ENCODE measurements at places on chromosomes 3 and 15.

DNA sequence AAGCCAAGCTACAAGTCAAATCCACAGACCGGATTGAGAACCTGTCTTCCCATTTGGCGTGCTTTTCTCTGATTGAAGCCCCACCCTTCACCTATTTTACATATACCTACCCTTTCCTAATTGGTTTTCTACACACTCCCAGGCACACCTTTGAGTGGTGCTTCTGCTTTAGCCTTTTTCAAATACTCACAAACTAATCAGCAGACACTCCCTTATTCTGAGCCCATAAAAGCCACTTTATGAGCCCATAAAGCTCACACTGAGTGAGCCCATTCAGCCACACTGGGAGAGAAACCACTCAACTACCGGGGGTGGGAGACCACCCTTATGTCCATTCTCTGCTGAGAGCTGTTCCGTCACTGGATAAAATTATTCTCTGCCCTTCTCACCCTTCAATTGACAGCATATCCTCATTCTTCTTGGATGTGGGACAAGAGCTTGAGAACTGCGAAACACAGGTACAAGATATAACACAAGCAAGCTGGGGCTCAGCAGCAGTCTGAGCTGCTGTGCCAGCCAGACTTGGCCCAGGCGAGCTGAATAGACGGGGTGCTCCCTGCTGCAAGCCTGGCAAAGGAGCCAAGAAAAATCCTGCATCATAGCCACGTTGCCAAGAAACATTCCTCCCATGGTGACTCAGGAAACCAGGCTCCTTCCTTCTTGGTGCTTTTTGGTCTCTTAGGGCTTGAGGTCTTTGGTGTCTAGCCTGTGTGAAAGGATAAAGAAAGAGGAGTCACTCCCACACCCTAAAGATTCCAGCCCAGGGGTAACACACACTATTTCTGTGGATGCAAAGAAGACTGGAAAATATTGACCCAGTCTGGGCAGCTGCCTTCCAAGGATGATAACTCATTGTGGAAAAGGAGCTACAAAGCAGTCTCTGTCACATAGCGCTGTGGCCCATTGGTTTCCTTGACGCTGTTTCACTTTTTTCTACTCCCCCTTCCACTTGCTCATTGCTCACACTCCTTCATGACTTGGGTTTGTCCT is 609.7 kb downstream of the MCTP2 start:
- no peak for DNase-seq

DNA sequence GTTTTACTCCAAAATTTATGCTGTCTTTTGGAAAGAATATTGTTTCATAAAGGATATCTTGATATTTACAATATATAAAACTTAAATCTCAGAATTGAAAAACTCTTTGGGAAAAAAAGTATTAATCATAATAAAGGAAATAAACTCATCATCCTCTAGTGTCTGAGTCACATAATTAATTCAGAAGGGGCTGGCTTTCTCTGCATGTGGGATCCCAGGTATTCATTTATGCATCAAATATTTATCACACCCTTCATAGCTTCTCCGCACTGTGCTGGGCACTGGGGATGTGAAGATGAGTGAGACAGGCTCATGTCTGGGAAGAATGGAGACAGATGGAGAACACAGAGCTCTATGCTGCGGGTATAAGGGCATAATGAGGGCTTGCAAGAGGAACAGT is 65.6 kb downstream of the CCNL1 start:
- no peak for DNase-seq

- DNase-seq: no peak
Observed at GRCh38 chr3:1288805-1289494, 196.1 kb downstream of the CNTN6 start.

DNA sequence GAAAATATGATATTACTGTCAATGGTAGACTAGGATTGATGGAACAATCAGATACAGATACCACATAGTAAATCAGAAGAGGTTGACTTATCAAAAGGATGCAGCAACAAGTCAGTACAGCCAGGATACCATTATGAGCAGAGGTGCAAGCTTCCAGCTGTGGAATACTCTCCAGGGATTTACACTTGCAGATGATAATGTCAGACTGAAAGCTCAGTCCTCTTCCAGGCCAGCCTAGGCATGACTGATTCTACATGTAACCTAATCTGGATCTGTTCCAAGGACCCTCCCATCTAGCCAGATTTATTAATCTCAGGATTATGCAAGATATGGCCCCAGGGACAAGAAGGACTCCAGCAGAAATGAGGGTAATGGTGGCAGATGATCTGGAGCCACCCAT is 8.2 kb downstream of the FILIP1L start:
- DNase-seq: no peak

DNA sequence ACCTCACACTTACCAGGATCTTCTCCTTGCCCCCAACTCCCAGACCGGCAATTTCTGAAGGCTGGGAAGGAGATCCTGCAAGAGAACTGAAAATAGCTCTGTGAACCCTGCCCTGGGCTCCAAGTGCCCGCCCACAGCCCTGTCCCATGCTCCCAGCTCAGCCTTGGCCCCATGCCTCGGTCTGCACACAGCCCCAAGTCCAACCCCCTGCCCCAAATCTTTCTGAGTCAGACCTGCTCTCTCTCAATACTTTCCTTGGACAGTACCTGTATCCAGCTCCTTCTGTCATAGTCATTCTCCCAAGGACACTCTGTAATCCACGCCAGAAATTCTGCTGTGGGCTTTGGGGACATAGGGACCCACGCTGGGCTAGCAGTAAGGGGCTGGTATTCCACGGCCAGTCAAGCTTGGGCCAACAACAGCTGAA is 6.3 kb upstream of the SMAD3 start:
- DNase-seq: no peak

DNA sequence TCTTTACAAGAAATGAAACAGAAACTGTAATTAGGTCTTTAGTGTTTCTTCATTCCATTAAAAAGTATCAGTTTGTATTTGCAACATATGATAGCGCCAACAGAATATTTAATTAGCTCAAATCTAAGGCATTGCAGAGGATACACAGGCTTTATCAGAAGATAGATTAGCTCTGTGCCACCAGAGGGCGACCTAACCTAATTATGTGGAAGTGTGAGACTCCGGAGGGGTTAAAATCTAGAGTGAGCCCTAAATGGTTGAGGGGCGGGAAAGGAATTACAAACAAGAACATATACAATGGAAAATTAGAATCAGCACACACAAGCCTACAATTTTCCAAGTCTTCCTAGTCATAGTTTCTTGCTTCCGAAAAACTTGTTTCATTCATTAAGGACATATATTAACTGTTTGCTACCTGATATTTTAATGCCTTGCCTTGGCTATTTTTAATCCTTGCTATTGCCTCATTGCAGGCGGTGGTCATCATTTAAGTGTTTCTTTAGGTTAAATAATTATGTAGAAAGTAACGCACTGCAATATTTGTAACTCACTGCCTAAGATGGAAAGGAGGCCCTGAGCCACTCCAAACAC is 18.0 kb upstream of the RYR3 start:
- no peak for DNase-seq

GRCh38 chr3:172466553-172467130 is 18.4 kb upstream of the GHSR start:
- DNase-seq: no peak

- no peak for DNase-seq
Observed at GRCh38 chr15:80031841-80032240, 27.6 kb upstream of the ZFAND6 start.

DNA sequence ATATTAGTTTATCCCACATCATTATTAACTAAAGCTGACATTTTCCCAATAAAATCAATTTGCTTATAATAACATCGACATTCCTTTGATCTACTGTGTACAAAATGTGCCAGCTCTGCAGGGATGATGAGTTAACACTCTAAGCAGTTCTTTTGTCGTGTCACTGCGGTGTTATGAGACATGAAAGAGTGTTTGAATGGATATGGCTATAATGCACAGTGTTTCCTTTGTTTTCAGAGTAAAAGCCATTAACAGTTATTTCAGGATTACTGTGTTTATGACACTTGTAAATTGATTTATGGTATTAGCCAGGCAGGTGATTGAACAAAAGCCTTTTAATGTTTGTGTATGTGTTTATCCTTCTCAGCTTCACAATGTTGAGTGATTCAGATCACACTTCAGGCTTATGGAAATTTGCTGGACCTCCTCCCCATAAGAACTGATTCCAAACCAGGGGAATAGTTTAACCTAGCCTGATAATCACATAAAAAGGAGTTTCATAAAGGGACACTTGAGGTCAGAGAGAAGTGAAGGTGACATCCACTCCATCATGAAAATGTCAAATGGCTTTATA is 115.7 kb downstream of the CHL1 start:
- DNase-seq: no peak

DNA sequence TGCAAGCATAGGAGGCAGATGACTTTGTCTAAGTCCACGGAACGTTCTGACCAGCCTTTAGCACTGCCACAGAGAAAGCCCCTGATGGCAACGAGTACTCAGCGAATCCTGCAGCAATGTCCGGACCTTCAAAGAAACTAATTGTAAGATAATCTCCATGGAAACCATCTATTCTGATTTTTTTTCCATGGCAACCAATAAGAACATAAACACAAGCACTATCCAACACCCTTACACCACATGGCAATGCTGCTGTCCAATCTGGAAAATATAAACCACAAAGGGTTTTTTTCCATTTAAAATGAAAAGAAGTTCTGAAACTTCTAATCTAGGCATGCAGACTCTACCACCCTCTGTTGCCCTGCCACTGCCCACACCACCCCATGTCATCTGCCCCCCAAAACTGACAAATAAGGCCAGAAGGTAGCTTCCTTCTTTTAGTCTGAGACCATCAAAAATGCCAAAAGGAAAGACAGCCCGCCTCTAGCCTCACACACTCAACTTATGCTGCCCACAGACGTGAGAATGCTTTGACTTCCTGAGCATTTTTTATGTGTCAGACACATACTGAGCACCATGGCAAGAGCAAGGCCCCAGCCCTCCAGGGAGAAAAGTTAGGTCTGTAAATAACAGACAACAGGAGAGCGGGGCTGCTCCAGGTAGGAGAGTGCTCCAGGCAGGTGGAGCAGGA is 44.5 kb downstream of the POC1A start:
- no peak for DNase-seq

DNA sequence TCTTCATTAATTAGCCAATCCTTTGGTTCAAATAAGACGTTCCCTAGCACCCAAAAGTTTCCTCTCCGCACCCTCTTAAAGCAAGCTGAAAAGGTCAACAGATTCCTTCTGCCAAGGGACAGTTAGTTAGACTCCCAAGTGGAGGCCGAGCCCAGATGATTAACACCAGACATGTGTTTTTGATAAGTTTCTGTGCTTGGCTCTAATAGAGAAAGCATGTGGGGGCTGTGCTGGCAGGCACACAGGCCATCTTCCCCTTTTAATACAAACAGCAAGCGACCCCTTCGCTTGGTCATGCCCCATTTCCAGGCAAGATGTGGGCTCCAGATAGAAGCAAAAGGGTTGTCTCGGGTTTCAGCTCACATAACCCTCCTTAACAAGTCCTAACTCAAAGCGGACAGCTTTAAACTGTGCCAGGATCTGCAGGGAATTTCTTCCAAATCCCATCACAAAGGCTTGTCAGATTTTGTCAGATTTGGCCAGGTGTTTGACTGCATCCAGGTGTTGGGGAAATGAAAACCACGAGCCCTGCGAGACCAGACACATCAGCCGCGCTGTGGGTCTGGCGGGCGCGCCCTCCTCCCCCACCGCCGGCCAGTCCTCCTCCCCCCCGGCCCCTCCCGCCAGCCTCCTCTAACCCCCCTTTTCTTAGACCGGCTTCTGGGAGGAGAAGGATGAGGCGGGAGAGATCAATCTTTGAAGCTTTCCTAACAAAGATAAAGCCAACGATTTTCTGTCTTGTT is 3.3 kb downstream of the HES1 start:
- no peak for DNase-seq

GRCh38 chr3:66497985-66498671 is 2.7 kb downstream of the LRIG1 start:
- no peak for DNase-seq

- DNase-seq: no peak
Observed at GRCh38 chr3:142026333-142026732, 123.0 kb downstream of the TFDP2 start.

GRCh38 chr3:46453526-46454208 is 11.0 kb downstream of the LTF start:
- no peak for DNase-seq

DNA sequence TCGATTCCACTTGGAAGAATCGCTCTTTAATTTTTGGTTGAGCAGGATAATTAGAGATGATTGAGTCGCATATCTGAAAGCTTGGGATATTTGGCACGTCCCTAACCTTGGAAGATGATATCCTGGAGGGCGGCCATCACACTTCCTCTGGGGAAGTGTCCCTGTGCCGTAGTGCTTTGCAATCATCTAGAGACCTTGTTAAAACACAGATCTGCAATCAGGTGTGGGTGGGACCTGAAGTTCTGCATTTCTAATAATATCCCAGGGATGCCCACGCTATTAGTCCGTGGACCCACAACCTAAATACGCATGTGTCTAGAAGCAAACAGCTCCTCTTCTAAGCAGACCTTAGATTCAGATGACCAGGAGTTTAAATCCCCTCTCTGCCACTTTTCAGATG is 20.5 kb downstream of the MYO1E start:
- DNase-seq: no peak

- no peak for DNase-seq
Observed at GRCh38 chr3:194140520-194141414, 4.8 kb downstream of the HES1 start.

DNA sequence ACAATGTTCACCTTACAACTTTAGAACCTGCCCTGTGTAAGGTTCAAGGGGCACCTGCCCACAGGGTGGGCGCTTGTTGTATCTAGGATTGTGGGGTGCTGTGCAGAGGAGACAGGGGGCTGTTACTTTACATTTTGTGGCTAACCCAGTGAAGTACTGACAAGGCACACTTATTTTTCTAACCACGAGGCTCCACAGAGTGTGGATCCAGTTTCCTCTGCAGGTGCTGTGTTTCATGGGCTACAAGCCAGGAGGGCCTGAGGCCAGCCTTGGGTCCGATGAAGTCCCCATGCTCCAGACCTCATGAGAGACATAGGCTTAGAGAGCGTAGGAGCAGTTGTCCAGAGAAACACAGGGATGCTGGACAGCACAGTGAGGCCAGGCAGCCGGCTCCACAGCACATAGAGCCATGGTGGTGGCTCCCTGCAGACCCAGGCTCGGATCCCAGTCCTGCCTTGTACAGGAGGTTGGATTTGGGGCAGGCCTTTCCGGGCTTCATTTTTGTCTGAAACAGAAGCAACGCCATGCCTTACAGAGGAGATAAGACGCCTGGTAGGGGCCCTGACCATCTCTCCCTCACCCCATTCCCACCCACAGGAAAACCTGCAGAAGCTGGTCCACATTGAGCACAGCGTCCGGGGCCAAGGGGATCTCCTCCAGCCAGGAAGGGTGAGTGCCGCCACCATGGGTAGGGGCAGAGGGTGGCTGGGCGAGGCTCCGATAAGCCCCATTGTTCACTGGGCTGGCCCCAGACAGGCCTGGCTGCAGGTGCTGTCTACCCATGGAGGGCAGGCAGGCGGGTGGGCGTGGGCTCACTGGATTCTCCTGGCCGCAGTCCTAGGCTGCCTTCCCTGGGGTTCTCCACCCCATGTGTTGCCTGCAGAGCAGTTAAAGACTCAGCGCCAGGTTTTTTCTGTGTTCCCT is 40.1 kb upstream of the NR2C2 start:
- DNase-seq: no peak

DNA sequence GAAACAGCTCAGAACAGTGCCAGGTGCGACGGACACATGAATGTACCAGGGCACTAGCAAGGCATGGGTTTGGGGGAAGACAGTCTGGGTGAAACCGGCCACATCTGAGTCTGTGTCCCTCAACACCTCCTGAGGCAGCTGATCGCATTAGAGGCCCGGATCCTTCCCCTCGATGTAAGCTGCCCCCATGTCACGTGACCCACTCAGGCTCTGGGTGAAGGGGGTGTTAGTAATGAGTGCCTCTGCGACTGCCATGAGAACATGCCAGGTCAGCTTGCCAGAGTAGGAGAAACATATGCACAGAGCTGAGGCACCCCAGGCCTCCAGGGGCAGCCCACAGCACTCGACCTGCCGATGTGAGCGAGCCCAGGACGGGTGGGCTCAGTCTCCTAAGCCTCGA is 29.7 kb downstream of the PRR23E start:
- no peak for DNase-seq

All from stimulated activated CD8-positive, alpha-beta memory T cell treated with anti-CD3 and anti-CD28 coated beads, Interleukin-12 subunit alpha, Interleukin-12 subunit beta, amount 100 ng/mL, for 1 hour (primary cell).